Endothelial cell (in vitro differentiated cells): ENCODE measurements at places on chromosomes 4 and X. TPM values are rescaled to one million over a fixed set of nuclear protein-coding genes. Genes with fewer than 3 reads are reported as not detected.

- no peaks in the 10 kb centered on the region for H3K36me3 ChIP-seq
- H3K27me3 ChIP-seq = peaks cover 4% of the 10 kb centered on the region
- peaks cover 7% of the 10 kb centered on the region for H3K4me1 ChIP-seq
Measured at GRCh38 chr4:83504996-83505395, 20.1 kb upstream of the ABRAXAS1 start.

DNA sequence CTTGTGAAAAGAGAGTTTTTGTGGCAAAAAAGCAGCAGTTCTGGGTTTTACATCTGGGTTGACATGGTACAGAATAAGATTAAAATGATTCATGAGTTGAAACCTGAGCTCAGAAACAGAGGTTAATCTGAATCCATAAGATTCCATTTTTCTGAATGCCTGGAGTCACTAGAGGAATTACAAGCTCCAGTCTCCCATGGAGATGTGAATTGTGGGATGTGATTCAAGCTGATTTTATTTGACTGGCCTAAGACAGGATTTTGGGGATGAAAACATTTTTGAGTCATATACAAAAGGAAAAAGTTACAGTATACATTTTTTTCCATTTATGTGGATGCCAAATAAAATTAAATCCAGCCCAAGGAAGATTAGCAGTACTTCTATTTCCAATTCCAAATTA, 161.1 kb downstream of the RBM46 start:
- no peaks in the 10 kb centered on the region for H3K4me1 ChIP-seq
- no peak overlapping the region for H3K4me3 ChIP-seq
- H3K36me3 ChIP-seq = no peaks in the 10 kb centered on the region

DNA sequence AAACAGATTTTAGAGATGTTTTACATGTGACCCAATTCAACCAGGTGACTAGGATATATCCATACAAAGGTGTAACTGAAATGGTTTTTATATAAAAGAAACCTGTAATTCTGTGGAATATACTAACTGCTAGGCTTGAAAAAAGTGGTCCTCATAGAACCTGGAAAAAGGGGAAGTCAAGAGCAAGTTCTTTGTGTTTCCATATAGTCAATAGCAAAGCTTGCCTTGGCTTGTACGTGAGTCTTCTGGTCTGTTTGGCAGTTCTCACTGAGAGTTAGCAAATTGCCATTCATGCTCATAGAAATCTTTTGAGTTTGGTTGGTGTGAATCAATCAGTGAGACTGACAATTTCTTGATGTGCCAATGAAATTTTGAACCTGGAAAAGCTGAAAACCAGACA, 79.4 kb upstream of the SMIM10 start:
- no peak overlapping the region for H3K4me3 ChIP-seq
- peaks cover 6% of the 10 kb centered on the region for H3K4me1 ChIP-seq
- H3K36me3 ChIP-seq = no peaks in the 10 kb centered on the region
- H3K27ac ChIP-seq = no peak overlapping the region

DNA sequence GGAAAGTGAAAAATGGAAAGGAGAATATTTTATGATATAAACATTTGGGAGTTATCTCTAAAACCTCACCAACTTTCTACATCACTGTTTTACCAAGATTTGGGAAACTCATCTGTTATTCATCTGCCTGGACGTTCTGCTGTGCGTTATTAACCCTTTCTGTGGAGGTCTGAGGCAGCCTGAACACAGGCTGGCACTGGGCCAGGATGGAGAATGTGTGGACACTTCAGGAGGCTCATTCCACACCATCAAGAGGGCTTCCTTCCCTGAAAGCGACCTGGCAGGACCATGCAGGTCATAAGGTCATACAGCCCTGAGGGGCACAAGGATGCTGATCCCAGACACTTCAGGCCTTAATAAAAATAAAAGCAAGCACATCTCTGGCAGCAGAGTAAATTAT, 31.2 kb upstream of the TMEM184C start:
- H3K27ac ChIP-seq = no peak overlapping the region
- H3K36me3 ChIP-seq = no peaks in the 10 kb centered on the region
- no peaks in the 10 kb centered on the region for H3K27me3 ChIP-seq
- no peak overlapping the region for H3K4me3 ChIP-seq
- peaks cover under 1% of the 10 kb centered on the region for H3K4me1 ChIP-seq

GRCh38 chr4:155735496-155735895, 23.3 kb upstream of the GUCY1B1 start:
- no peak overlapping the region for H3K27ac ChIP-seq
- H3K27me3 ChIP-seq = no peaks in the 10 kb centered on the region
- no peak overlapping the region for H3K4me3 ChIP-seq
- H3K36me3 ChIP-seq = no peaks in the 10 kb centered on the region

DNA sequence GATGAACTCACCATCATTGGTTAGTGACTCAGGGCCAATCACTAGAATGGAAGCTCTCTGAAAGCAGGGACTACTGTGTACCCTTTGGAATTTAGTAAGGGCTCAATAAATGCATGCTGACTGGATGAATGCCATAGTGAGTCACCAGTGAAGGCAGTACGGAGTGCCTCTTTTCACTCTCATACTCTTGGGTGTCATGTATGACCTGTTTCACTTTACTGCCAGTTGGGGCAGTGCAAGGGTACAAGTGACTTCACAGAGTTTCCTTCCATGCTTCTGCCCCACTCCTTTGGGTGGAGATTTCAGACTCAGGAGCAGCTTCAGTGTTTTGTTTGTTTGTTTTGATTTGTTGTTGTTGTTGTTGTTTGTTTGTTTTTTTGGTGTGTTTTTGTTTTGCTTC, 57.7 kb downstream of the SOX3 start:
- H3K27ac ChIP-seq = no peak overlapping the region
- no peak overlapping the region for H3K4me3 ChIP-seq
- DNase-seq = no peak
- H3K4me1 ChIP-seq = no peaks in the 10 kb centered on the region
- H3K27me3 ChIP-seq = peaks cover 2% of the 10 kb centered on the region

GRCh38 chr4:145890689-145891088, 47.9 kb downstream of the ZNF827 start:
- H3K4me3 ChIP-seq = no peak overlapping the region
- peaks cover 32% of the 10 kb centered on the region for H3K4me1 ChIP-seq
- peaks cover 2% of the 10 kb centered on the region for H3K27me3 ChIP-seq
- H3K27ac ChIP-seq = no peak overlapping the region
- no peak for DNase-seq
- peaks cover 10% of the 10 kb centered on the region for H3K36me3 ChIP-seq

GRCh38 chr4:52704661-52705060, 45.6 kb upstream of the USP46 start:
- H3K4me1 ChIP-seq = no peaks in the 10 kb centered on the region
- DNase-seq = no peak
- H3K27me3 ChIP-seq = peaks cover 2% of the 10 kb centered on the region
- H3K4me3 ChIP-seq = no peak overlapping the region

- no peaks in the 10 kb centered on the region for H3K27me3 ChIP-seq
- DNase-seq = no peak
- H3K4me3 ChIP-seq = no peak overlapping the region
- H3K27ac ChIP-seq = no peak overlapping the region
- no peaks in the 10 kb centered on the region for H3K4me1 ChIP-seq
Measured at GRCh38 chrX:30592831-30593230, 15.3 kb upstream of the TASL start.

GRCh38 chrX:69524781-69525363, 20.7 kb downstream of the NALF2 start:
- peaks cover 5% of the 10 kb centered on the region for H3K27me3 ChIP-seq
- H3K4me3 ChIP-seq = no peak overlapping the region
- H3K27ac ChIP-seq = no peak overlapping the region
- no peak for DNase-seq
- no peaks in the 10 kb centered on the region for H3K4me1 ChIP-seq

- H3K4me1 ChIP-seq = no peaks in the 10 kb centered on the region
- no peak overlapping the region for H3K4me3 ChIP-seq
- H3K27ac ChIP-seq = no peak overlapping the region
- peaks cover 1% of the 10 kb centered on the region for H3K27me3 ChIP-seq
- no peaks in the 10 kb centered on the region for H3K36me3 ChIP-seq
- DNase-seq = no peak
Measured at GRCh38 chr4:155248002-155248896, 39.8 kb downstream of the NPY2R start.

DNA sequence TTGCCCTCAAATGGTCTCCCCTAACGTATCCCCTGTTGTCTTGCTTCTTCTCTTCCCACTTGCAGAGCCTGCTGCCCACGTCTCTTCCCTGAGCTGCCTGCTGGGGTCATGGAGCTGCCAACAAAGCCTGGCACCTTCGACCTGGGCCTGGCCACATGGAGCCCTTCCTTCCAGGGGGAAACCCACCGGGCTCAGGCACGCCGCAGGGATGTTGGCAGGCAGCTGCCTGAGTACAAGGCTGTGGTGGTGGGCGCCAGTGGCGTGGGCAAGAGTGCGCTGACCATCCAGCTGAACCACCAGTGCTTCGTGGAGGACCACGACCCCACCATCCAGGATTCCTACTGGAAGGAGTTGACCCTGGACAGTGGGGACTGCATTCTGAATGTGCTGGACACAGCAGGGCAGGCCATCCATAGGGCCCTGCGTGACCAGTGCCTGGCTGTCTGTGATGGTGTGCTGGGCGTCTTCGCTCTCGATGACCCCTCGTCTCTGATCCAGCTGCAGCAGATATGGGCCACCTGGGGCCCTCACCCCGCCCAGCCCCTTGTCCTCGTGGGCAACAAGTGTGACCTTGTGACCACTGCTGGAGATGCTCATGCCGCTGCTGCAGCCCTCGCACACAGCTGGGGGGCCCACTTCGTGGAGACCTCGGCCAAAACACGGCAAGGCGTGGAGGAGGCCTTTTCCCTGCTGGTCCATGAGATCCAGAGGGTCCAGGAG, 2.9 kb downstream of the ERAS start:
- peaks cover 3% of the 10 kb centered on the region for H3K4me1 ChIP-seq
- peaks cover 21% of the 10 kb centered on the region for H3K36me3 ChIP-seq
- no peak overlapping the region for H3K4me3 ChIP-seq
- H3K27me3 ChIP-seq = peaks cover 13% of the 10 kb centered on the region

GRCh38 chr4:122978789-122979188, 56.4 kb upstream of the NUDT6 start:
- peaks cover 39% of the 10 kb centered on the region for H3K36me3 ChIP-seq
- no peaks in the 10 kb centered on the region for H3K27me3 ChIP-seq
- H3K27ac ChIP-seq = no peak overlapping the region
- DNase-seq = no peak
- H3K4me3 ChIP-seq = no peak overlapping the region
- H3K4me1 ChIP-seq = no peaks in the 10 kb centered on the region

GRCh38 chr4:112735474-112735951, 98.6 kb downstream of the LARP7 start:
- peaks cover 16% of the 10 kb centered on the region for H3K4me1 ChIP-seq
- H3K27me3 ChIP-seq = peaks cover 2% of the 10 kb centered on the region
- H3K36me3 ChIP-seq = peaks cover 4% of the 10 kb centered on the region
- no peak overlapping the region for H3K4me3 ChIP-seq
- H3K27ac ChIP-seq = peak overlapping the region; percentile 4

GRCh38 chr4:103451341-103451740, 253.2 kb upstream of the CENPE start:
- no peak overlapping the region for H3K4me3 ChIP-seq
- H3K4me1 ChIP-seq = no peaks in the 10 kb centered on the region
- H3K36me3 ChIP-seq = no peaks in the 10 kb centered on the region
- no peak for DNase-seq

DNA sequence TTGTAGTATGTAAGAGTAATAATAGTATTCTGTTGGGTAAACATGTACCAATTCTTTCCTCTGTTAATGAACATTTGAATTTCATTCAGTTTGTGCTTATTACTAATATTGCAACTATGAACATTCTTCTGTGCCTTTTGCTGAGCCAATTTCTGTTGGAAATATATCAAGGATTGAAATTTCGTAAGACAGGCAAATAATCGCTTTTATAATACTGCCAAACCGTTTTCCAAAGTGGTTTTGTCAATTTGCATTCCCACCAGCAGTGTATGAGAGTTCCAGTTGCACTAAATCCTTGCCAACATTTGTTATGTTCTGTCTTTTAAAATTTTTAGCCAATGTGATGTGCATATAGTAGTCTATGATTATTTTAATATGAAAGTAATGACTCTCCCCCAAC, 38.6 kb downstream of the MAGEB17 start:
- no peak overlapping the region for H3K27ac ChIP-seq
- no peak overlapping the region for H3K4me3 ChIP-seq

DNA sequence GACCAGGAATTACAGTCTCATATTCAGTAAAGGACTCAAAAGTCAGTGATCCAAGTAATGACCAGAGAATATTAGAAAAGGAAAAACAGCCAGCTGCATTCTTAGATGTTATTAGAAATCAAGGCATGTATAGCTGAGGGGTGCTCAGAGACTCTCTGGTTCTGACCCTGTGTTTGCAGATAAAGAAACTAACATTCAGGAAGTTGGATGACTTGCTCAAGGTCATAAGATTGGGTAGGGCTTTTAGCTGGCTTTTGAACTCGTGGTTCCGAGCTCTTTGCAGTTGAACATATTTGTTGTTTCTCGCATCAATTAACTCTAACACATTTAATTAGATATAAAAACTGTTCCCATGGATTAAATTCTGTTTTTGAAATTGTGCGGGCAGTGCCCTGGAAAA, 62.5 kb upstream of the ENPP6 start:
- no peak overlapping the region for H3K27ac ChIP-seq
- H3K27me3 ChIP-seq = peaks cover 1% of the 10 kb centered on the region
- no peak for DNase-seq
- H3K4me3 ChIP-seq = no peak overlapping the region
- H3K4me1 ChIP-seq = peaks cover 15% of the 10 kb centered on the region

DNA sequence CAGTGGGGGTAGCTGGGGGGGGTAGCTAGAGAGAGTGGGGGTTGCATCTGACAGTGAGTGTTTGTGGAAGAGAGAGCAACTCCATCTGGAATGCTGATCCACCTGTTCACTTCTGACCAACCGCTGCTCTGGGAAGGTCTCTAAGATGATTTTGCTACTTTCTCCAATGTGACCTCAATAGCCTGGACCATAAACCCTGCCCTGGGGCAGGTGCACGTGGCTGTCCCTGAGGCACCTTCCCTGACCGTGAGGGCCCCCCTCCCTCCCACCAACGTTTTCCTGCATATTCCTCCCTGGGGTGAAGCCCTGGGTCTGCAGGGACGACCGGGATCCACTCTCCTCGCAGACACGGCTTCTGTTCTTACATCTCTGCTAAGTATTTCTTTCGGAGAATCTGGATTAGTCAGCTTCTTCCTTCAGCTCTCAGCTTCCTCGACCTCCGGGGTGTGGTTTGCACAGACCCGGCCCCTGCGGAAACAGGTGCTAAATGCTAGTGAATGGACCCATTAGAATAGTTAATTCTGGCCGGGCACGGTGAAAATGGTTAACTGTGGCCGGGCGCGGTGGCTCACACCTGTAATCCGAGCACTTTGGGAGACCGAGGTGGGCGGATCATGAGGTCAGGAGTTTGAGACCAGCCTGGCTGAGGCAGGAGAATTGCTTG, 21.4 kb upstream of the PLCXD1 start:
- H3K36me3 ChIP-seq = no peaks in the 10 kb centered on the region
- H3K27ac ChIP-seq = no peak overlapping the region
- peaks cover 6% of the 10 kb centered on the region for H3K27me3 ChIP-seq
- H3K4me3 ChIP-seq = no peak overlapping the region
- H3K4me1 ChIP-seq = no peaks in the 10 kb centered on the region

- peaks cover 3% of the 10 kb centered on the region for H3K4me1 ChIP-seq
- no peaks in the 10 kb centered on the region for H3K36me3 ChIP-seq
- no peak overlapping the region for H3K4me3 ChIP-seq
- no peaks in the 10 kb centered on the region for H3K27me3 ChIP-seq
- no peak for DNase-seq
Measured at GRCh38 chr4:14321723-14322122, 680.6 kb upstream of the CPEB2 start.

Gene ZNF732
- 2.4 TPM for total RNA-seq

Gene INPP4B
- 4.9 TPM for total RNA-seq

Gene MAGEA12
- 4.3 TPM for total RNA-seq

Gene TLR1
- 0.23 TPM for total RNA-seq

Gene ARMCX6
- total RNA-seq = 123 TPM

Gene GCNA
- total RNA-seq = 3.0 TPM

Gene SLC49A3
- 19.9 TPM for total RNA-seq

Gene PASD1
- not detected for total RNA-seq

Gene XK
- total RNA-seq = 0.31 TPM

Gene P2RY4
- total RNA-seq = 0.38 TPM

Gene GPC3
- 4.7 TPM for total RNA-seq
